BE2C (cell line): ENCODE measurements at places on chromosomes 7 and 10.

DNA sequence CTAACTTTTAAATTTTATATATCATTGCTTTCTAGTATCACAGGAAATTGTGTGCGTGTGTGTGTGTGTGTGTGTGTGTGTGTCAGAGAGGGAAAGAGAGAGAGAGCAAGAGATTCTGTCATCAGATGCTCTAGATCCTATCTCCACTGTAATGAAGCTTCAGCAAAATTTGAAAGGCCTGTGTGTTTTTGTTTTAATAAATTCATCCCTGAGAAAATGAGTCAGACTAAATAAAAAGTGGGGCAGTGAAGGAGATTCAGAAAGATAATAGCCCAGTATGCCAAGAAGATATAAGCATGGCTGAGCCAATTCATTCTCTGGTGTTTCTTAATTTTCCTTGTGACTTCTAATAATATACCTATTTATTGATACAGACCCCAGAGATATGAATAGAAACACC, 184.2 kb upstream of the TMEM196 start:
- no peak for DNase-seq

- no peak for DNase-seq
Observed at GRCh38 chr10:69468751-69469089, 17.5 kb downstream of the TSPAN15 start.

- no peak for DNase-seq
Observed at GRCh38 chr10:97773096-97773495, 1.3 kb upstream of the SFRP5 start.

GRCh38 chr10:71984809-71985388, 20.7 kb downstream of the CHST3 start:
- peak; percentile 59 for DNase-seq

DNA sequence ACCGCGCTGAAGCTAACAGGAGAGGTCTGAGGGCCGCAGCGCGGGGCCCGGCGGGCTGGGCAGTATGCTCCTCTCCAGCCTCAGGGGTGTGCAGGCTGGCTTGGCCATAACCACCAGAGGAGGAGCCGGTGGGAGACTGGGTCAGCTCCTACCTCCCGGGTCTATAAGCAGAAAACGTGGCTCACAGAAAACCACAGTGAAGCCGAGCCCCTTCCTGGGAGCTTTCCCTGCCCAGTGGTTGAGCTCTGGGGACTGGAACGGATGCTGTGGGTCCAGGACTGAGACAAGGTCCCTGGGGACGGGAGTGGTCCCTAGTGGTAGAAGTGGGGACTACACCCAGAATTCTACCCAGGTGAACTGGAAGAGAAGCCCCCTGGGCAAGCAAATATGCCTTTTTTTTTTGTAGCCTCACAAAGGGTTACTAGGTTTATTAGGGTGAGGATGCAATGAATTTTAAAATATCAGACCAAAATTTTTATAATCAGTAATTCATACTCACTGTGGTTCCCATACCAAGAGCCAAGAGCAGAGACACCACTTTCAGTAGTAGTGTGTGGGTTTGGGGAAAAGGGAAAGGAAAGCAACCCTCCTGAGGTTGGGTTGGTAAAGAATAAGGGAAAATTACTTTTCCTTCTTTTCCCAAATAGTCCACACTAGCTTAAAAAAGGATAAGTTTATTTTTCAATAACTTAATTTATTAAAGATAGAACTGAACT, 67.9 kb upstream of the PRKCQ start:
- peak; percentile 41 for DNase-seq

GRCh38 chr10:33617381-33618080, 283.1 kb upstream of the NRP1 start:
- no peak for DNase-seq

DNA sequence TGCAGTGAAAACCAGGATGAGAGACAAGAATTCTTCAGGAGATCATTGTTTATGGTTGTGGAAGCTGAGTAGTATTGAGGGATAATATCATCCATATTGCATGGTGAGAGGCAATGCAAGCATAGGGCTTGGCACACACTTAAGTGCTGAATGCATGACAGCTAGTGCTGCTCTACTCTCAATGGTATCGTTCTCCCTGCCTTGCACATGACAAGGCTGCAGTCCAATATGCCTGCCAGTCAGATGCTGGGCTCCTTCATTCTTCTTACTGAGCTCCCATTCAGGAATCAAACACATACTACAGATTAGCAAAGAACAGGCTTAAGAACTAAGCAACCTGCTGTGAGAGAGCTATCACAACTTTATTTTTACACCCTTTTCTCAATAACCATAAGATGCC, 72.2 kb downstream of the SORCS1 start:
- DNase-seq, result no peak

GRCh38 chr7:100490483-100491191, 6.9 kb downstream of the NYAP1 start:
- no peak for DNase-seq

GRCh38 chr7:57305192-57305748, 144.7 kb upstream of the ZNF716 start:
- DNase-seq, result no peak

DNA sequence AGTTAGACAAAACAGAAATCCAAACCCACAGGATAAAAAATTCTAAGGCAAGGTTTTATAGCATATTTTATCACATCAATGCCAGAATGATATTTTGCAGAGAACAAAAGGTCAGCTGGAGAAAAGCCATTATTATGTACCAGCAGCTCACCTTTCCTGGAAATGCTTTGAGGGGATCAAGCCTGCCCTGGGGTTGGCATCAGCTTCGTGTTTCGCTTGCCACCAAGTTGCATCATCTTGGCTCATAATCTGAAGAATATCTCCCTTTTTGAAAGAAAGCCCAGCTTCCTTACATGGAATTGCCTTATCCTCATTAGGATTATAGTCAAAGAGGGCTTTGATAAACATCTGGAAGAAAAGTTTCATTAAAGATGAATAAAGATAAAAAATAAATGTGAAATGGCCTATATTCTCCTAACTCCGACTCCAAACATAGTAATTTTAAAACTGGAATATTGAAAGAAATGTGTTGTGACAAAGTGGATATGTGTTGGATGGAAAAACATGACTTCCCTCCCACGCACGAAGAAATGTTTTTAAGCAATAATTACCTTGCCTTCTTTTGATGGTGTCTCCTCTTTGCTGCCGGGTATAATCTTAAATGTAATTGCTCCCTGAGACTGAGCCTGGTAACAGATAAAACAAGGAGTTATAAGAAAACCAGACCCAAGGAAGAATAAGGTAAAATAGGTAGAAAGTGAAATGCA, 121.3 kb upstream of the ODAD2 start:
- DNase-seq, result no peak

DNA sequence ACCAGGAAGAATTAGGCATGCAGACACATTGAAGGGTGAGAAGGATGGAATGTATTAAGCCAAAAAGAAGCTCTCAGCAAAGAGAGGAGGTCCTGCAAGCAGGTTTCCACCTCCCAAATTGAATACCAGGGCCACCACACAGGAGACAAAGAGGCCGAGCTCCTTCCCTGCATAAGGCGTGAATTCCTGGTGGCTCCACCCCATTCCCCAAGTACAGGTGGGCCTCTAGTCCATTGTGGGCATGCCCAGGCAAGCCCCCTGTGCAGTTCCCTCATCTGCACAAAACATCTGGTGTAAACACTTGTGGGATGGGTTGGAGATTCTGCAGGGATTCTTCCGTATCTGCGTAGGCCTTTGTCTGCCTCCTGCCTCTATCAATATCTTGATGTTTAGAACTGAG, 817.5 kb downstream of the NRG3 start:
- DNase-seq, result no peak

GRCh38 chr7:48274662-48275061, 103.4 kb downstream of the ABCA13 start:
- no peak for DNase-seq

DNA sequence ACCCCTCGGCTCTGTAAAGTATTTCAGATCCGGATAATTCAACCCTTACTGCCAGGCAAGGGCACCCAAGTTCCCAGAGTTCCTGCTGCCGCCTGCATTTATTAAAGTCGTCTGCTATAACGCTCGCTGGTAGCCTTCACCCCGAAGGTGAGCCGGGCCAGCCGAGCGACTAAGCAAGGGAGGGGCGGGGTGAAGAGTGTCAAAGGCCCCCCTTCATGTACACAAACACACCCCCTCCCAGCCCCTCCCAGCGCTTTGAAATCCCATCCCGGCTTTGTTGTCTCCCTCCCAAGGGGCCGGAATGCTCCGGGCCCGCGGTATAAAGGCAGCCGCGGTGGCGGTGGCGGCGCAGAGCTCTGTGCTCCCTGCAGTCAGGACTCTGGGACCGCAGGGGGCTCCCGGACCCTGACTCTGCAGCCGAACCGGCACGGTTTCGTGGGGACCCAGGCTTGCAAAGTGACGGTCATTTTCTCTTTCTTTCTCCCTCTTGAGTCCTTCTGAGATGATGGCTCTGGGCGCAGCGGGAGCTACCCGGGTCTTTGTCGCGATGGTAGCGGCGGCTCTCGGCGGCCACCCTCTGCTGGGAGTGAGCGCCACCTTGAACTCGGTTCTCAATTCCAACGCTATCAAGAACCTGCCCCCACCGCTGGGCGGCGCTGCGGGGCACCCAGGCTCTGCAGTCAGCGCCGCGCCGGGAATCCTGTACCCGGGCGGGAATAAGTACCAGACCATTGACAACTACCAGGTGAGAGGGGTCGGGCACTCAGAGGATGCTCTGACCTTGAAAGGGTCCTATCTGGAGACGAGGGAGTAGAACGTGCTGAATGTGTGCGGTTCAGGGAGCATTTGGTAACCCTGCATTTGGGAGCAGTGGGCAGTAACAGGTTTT, at the start of gene DKK1:
TSS of gene DKK1 (plus strand) at position 349 of the 889 bp plus-strand sequence. CDS start at position 503, 154 bp downstream.
- DNase-seq, result peak; percentile 80

- no peak for DNase-seq
Observed at GRCh38 chr7:112399501-112399900, 50.8 kb upstream of the IFRD1 start.
